ENCODE measurements at places on chromosomes 13 and 19.

DNA sequence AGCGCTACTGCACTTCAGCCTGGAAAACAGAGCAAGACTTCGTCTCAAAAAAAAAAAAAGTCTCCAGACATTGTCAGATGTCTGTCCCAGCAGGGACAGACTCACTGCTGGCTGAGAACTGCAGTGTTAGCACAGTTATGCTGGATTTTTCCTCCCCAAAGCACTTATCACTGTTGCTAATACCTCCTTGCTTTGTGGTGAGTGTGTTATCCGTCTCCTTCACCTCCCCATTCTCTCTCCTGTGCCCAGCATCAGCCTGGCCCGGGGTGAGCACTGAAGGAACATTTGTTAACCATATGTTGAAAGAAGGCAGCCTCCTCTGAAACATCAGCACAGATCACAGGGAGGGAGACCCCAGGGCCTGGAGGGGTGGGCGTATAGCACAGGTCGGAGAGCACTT is 11.3 kb downstream of the MYO9B start:
- no peak for DNase-seq

DNA sequence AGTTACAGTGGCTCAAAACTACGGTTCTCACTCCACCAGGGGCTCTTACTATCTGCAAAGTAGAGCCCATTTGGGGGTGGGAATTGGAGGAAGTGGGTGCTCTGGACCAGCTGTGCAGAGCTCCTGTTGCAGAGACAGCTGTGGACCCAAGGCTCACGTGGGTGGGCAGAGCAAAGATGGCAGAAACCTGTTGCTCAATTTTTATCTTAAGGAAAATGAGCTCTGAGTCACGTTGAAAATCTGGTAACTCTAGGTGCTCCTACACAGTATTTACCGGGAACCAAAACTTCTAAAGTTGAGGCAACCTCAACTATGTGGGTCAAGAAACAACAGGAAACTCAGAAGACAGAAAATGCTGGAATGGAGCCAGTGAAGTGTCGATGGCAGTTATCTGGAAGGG is 30.2 kb upstream of the SLC15A1 start:
- DNase-seq = no peak

DNA sequence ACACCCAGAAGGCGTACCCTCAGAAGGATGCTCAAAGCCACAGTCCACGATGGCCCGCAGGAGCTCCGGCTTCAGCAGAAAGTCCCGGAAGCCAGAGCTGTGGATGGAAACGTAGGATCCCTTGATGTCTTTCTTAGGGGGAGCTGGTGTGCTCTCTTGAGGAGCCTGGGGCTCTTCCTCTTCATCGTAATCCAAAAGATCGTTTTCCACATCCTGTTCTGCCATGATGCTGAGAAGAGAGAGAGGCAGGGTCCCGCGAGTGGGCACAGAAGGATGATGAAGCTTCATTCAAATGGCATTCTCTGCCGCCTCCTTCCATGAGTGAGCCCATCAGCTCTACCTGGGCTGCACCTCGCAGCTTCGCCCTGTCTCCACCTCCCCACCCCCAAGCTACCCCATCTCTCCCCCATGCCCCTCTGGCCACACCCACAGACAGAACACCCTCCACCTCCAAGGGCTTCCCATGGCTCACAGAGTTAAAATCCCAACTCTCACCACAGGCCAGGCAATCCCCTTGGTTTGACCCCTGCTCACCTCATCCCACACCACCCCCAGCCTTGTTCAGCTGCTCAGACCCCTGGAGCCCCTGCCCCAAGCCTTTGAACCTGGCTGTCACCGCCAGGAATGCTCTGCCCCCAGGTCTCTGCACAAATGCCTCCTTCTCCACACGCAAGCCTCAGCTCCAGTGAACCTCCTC is 6.0 kb downstream of the DDX39A start:
- no peak for DNase-seq

DNA sequence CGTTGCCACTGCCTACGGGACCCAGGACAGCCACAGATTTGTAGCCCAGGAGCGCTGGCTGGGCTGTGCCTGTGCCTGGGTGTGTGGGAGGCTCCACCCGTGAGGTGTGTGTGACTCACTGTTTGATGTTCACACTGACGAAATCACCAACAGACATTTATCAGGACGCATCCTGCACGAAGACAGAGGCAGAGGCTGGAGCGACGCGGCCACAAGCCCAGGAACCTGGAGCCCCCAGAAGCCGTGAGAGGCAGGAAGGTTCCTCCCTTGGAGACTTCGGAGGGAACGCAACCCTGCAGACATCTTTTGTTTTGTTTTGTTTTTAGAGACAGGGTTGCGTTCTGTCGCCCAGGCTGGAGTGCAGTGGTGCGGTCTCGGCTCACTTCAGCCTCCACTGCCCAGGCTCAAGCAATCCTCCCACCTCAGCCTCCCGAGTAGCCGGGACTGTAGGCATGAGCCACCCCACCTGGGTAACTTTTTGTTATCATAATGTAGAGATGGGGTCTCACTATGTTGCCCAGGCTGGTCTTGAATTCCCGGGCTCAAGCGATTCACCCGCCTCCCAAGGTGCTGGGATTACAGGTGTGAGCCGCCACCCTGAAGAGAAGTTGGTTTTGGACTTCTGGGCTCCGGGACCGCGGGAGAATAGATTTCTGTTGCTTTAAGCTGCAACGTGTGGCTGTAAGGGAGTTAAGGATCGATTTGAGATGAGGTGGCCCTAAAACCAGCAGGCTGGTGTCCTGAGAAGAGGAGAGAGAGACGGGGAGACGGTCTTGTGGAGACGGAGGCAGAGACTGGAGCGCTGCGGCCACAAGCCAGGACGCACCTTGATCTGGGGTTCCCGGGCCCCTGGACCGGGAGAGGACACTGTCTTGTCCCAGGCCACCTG is 24.9 kb upstream of the WDR18 start:
- peak; percentile 46 for DNase-seq

DNA sequence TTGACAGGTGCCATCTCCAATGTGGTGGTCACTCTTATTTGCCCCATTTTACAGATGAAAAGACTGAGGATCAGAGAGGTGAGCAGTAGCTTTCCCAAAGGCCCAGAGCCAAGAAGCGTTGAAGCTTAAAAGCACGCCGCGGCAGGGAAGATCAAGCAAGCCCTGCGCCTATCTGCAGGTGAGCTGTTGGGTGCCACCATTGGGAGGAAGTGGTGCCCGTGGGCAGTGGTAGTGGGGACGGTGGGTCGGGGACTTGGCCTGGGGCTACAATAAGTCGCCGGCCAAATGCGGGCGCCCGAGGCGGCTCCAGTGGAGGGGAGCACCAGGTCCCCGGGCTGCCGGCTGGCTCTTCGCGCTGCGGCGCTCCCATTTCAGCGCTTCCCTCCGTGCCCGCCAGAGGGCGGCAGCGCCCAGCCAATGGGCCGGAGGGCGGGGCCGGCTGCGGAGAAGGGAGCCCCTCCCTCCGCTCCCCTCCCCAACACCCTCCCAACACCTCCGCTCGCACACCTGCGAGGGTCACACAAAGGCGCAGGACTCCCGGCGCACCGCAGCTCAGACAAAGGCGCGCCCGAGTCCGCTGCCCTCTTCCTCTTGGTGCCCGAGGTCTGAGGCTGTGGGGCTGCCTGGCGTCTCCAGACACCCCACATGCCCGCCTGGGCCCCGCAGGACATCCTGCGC is 744 bp upstream of the POU2F2 start:
- peak; percentile 87 for DNase-seq

DNA sequence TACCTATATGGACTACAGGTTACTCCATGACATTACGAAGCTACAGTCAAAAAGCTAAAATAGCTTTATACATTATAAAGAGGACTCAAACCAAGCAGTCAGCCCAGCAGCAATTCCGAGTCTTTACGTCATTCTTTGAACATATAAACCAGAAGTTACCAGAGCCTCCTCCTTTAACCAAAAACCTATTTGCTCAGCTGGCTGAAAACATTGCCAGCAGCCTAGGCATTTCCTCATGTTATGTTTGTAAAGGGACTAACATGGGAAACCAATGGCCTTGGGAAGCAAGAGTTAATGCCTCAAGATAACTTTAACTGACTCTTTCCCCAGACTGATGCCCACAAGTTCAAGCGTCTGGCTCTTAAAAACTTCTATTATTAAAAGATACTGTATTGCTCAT is 104.1 kb upstream of the ZNF492 start:
- no peak for DNase-seq

Measured in activated CD8-positive, alpha-beta memory T cell treated with anti-CD3 and anti-CD28 coated beads, Interleukin-2, amount 50 U/mL, for 4 hours (primary cell).